ENCODE measurements at places on chromosomes 12 and 14.

- DNase-seq = peak; percentile 52
Measured at GRCh38 chr12:14928931-14929330, 9.4 kb downstream of the ERP27 start.

- DNase-seq = no peak
Measured at GRCh38 chr14:71600309-71600708, 331.9 kb upstream of the RGS6 start.

DNA sequence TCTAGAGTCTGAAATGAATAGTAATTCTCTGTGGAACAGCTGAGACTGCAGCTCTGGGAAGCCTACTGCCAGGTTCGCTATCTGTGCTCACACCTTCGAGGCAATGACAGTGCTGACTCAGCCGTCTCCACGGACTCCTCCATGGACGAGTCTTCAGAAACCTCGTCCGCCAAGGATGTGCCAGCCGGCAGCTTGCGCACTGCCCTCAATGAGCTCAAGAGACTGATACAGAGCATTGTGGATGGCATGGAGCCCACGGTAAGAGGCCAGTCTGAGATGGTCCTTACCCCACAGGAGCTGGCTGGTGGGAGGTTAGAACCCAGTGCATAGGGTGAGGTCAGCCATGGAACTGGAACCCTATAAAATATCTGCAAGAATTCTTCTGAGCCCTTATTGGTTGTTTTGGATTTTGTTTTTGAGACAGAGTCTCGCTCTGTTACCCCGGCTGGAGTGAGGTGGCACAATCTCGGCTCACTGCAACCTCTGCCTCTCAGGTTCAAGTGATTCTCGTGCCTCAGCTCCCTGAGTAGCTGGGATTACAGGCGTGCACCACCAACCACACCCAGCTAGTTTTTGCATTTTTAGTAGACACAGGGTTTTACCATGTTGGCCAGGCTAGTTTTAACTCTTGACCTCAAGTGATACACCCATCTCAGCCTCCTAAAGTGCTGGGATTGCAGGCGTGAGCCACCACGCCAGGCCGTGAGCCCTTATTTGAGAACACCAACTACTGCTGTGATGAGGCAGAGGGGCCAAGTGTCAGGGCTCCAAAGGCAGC lies 43.9 kb downstream of the RAB35 start:
- DNase-seq = no peak

DNA sequence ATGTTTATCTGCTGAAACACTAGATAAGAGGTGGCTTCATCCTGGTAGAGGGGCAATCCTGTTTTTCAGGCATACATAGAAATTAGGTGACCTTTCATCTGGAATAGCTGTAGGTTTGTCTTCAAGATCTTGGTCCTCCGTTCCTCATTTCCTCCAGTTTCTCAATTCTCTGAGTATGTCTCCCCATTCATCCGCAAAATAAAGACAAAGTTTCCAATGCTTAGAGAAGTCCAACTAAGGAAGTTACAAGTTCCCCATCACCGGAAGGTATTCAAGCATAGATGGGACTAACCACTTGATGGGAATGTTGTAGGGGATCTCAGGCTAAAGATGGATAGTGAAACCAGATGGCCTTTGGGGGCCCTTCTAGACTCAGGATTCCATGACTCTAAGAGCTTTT lies 34.3 kb downstream of the ERG28 start:
- DNase-seq = no peak

DNA sequence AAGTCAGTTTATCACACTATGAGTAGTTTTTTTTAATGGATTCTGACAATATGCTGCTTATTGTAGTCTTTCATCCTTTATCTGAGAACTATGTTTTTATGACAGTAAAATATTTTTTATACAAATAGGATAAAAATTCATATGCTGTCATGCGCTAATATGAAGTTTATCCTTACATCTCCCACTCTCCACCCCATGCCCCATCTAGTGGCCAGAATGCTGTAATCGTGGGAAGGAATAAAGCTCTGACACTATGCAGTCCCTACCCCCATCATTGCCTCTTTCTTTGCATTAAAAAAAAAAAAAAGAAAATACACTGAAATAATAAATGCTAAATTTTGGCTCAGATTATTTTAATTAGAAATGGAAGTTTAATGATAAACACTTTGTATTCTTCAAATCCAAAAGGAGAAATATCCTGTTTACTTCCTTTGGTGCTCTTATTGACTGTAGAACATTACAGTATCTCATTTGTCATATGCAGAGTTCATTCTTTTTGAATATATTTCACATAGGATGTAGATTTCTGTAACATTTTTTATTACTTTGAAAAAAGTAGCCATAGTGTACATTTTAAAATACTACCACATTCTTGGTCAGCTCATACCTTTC lies 145.9 kb upstream of the SLCO1C1 start:
- DNase-seq = peak; percentile 78

GRCh38 chr14:72598306-72598705 lies 295.6 kb downstream of the DPF3 start:
- DNase-seq = no peak

GRCh38 chr14:24054646-24055045 lies 2.8 kb downstream of the CARMIL3 start:
- DNase-seq = no peak

GRCh38 chr12:40152783-40153383 lies 47.0 kb upstream of the SLC2A13 start:
- DNase-seq = peak; percentile 54

DNA sequence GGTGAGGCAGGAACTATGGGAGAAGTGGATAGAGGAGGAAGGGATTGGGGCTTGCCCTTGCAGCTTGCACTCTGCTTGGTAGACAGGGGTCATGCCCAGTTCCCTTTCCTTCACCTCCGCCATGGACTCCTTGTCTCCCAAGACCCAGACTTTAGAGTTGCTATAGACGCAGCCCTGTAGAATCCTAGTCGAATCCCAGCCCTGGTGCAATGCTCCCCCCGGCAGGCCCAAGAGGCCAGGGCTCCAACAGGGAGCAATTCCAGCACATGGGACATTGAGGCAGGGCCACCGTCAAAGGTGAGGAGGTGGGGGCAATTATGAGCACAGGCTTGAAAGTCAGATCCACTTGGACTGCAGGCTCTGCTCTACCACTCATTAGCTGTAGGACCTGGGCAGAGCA lies 29.5 kb upstream of the BCDIN3D start:
- DNase-seq = no peak

DNA sequence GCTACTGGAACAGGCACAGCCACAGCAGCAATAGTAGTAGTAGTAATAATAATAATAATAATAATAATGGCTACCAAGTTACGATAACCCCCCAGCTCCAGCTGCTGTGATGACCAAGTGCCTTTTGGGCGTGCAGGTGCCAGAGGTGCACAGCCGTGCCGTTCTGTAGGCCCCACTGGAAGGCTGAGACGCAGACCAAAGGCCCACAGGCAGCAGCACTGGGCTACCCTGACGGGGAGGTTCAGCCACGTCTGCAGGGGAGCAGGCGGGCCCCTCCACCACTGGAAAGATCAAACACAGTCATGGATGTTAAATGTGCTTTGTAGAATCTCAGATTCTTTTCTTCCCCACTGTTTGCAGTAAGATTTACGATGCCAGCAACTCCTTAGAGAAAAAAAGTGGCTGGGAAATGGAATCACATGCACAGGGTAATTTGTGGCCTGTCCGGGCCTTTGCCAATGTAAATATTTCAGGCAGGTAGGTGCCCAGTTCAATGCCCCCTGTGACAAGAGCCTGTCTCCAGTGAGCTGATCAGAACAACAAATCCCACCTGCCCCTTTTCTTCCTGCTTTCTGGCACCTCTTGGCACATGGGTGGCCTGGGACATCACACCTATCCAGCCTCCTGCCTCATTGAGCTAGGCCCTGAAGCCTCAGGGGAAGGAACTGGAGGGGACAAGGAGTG lies 32.6 kb downstream of the CCDC85C start:
- peak; percentile 74 for DNase-seq

- no peak for DNase-seq
Measured at GRCh38 chr14:38989922-38990546, 113.0 kb downstream of the SEC23A start.

DNA sequence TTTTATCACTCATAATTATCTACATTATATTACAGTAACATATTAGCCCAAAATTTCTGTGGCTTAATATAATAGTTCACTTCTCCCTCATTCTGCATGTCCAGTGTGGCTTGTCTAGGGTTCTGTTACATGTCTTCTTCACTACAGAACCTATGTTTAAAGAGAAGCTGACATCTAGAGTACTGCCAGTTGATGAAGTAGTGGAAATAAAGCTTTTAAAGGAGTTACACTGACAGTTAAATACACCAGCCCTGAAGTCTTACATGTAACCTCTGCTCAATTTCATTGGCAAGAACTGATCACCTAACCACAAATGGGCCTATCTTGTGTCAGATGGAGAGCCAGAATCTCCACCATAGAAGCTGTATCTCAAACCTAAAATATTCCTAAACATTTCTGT lies 32.9 kb downstream of the RPS6KA5 start:
- DNase-seq = no peak

GRCh38 chr12:132633901-132634300 lies 15.3 kb downstream of the P2RX2 start:
- DNase-seq = no peak

- DNase-seq = no peak
Measured at GRCh38 chr12:106648736-106649135, 65.9 kb downstream of the RFX4 start.

DNA sequence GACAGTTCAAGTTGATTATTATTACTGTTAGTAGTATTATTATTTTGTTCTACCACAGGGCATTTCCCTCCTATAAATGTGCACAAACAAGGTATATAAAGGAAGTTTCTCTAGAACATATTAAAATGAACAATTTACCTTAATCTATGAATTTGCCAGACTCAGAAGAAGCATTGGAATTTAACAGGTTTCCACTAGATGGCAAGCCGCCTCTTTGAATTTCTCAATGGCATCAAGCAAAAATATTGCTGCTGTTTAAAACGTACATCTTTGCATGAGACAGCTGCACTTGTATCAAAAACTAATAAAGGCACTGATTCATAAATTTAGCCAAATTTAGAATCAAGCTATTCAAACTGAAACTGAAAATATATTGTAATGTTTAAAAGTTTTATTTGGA lies 34.6 kb upstream of the MIS18BP1 start:
- no peak for DNase-seq

- no peak for DNase-seq
Measured at GRCh38 chr14:42323426-42323825, 716.8 kb downstream of the LRFN5 start.

DNA sequence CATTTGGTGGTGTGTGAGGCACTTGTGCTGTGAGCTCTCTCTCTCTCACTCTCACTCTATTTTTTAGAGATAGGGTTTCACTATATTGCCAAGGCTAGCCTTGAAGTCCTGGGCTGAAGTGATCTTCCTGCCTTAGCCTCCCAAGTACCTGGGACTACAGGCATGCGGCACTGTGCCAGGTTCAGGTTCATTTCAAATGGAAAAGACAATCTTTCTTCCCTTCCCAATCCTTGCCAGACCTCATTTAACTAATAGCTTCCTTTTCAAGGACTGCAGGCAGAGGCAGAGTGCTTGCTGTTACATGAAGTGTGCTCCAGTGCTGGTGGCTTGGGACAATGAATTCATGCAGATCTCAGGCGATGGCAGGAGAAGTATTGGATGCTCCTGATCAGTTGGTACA lies 73.2 kb upstream of the BICD1 start:
- DNase-seq = peak; percentile 58

DNA sequence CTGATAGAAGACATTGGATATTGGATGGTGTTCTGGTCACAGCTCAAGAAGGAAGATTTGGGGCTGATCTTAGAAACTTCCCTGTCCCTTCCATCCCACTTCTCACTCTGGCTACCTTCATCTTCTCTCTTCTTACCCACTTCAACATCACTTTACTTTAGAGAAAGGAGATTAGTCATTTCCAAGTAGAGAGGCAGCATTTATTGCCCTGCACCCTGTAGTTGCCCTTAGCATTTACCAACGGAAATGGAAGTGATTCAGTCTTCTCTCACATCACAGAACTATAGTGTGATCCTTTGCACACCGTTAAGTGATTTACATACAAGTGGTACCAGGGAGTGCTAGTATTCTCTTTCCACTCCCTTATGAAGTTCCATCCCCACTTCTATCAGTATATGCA lies 52.4 kb downstream of the PHLDA1 start:
- no peak for DNase-seq

- DNase-seq = peak; percentile 95
Measured at GRCh38 chr14:104687601-104688504, 1.6 kb upstream of the INF2 start.

DNA sequence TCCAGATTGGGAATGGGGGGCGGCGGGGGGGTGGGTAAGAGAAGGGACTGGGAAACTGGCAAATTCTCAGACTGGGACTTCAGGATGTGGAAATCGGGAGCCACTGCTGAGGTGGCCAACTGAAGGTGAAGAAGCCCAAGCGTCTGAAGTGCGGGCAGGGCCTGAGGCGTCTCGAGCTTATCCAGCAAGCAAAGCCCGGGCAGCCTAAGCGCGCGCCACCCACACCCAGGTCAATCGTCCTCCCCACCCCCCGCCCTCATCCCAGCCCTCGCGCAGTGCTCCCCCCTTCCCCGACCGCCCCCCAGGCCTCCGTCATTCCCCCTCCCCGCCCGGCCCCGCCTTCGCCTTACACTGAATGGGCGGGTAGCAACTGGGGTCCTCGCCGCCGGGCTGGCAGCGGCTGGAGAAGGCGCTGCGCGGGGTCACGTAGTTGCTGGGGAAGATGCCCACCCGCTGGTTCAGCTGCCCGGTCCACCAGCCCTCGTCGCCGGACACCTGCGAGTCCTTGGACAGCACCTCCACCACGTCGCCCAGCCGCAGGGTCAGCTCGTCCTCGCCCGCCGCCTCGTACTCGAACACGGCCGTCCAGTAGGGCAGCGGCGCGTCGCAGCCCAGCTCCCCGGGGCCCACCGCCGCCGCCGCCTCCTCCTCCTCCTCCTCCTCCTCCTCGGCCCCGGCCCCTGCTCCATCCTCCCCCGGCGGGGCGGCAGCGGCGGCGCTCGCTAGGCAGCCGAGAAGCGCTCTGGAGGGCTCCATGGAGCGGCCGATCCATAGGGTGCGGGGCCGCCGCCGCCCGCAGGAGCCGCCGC lies 693 bp downstream of the MAP3K9 start:
- no peak for DNase-seq

DNA sequence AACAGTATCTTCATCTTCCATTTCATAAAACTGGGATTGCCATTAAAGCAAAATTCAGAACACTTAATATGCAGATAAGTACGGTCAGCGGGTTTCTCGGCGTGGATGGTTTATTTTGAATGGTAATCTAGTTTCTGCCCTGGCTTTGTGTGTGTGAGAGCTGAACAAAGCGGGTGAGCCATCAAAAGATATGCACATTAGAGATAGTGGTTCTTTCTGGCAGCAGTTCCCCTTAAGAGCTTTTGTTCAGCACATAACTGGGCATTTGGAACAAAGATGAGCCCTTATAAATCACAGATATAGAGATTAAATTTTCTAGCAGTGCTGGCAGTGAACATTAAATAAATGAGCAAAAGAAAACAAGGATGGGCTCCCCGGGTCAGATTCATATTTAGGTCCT lies 207.5 kb downstream of the CALM1 start:
- no peak for DNase-seq

Data from kidney (tissue), 22 donors.